ENCODE measurements at places on chromosomes 7 and 10.

- no peak for DNase-seq
Measured at GRCh38 chr10:124601431-124602120, 140.0 kb downstream of the LHPP start.

DNA sequence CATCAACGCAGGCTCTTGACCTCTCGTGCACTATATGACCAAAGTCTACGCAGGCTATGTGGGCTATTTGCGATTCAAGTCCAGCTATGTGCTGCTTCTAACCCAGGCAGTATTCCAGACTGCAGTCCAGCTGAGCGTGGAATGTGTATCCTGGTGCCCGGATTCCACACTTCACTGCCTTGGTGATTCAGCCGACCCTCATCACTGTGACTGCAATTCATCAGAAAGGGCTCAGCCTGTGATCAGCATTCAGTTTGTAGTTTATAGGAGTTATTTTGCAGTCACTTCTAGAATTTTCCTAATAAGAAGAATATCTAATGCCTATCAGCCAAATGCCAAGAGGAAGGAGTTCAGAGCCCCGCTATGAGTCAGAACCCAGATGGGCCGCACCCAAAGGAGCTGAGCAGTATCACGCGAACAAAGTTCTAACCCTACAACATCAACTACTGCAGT, 119.8 kb upstream of the LANCL2 start:
- no peak for DNase-seq

DNA sequence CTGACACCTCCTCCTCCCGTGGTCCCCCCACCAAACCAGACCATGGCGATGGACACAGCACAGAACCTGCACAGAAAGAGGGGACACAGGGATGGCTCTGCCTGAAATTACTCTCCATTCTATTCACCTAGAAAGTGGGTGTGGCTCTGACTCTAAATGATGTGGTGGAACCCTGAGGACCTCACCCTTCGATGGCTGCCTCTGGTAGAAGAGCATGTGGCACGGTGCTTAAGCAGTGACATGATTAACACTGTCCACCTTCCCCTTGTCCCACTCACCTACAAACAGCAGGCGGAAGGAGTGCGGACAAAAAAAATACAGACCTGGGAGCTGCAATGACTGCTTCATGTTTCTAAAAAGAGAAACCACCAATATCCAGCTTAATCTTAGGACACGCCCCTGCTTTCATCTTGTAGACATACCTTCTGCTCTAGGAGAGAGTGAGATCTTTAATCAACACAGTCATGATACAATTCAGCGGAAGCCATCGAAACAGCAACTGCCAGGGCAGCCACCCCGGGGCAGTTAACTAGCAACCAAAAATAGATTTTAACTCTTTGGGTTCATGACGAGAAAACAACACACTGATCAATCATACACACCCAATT, 11.4 kb downstream of the JCAD start:
- DNase-seq, result no peak

DNA sequence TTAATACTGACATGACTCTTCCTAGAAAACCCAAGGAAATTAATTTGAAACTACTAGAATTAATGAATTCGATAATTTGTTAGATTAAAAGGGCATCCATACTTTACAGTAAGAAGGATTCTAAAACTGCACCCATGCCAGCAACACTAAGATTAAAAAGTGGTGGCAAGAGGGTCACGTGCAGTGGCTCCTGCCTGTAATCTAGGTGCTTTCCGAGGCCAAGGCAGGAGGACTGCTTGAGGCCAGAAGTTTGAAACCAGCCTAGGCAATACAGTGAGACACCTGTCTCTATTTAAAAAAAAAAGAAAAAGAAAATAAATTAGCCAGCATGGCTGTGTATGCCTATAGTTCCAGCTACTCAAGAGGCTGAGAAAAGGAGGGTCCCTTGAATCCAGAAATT, 58.2 kb downstream of the SRPK2 start:
- DNase-seq, result no peak

- no peak for DNase-seq
Measured at GRCh38 chr7:37493123-37493522, 44.5 kb upstream of the ELMO1 start.

DNA sequence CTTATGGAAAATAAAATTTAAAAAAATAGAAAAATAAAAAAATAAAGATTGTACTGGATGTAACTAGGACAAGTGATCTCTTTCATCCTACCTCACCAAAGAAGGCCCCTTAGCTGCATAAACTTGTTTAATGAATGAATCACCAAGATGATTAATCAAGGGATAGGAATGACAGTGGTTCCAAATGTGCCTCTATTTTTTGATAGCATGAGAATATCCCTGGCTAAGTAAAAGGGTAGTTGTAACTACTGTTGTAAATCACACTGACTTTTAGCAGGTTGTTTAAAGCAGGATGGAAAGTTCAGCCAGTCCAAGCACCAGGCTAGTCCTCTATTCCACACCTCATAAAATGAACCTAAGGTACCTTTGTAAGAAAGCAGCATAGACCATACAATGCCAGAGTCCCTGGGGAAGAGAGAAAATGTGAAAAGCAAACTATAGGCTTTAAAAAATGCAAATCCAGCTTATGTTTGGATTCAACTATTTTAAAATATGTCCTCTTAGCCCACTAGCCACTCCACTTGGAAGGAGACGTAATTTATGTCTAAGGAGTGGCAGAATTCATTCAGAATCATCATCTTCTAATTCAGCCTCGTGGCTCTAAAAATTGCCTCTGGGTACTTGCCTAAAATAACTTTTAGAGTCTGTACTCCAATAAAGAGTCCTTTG, 126.8 kb downstream of the SKIDA1 start:
- no peak for DNase-seq

- no peak for DNase-seq
Measured at GRCh38 chr7:116554911-116555310, 30.1 kb downstream of the CAV1 start.

- no peak for DNase-seq
Measured at GRCh38 chr7:134690016-134690415, 43.4 kb downstream of the BPGM start.

DNA sequence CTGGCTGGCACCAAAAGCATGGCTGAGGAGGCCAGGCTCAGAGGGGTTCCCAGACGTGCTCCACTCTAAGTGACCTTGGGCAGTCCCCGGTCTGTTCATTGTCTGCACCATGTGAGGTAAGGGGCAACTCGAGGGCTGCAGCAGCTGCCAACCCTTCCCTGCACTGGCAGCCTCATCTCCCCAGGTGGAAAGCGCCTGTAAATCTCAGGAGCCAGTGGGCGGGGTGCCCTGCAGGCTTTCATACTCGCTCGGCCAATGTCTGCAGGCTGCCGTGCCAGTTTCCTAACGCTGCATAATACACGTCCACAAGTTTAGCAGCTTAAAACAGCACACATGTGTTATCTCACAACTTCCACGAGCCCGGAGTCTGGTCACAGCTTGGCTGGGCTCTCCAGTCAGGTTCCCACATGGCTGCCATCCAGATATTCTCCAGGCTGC, 12.6 kb upstream of the GDF10 start:
- no peak for DNase-seq

GRCh38 chr10:52615756-52616394, 156.7 kb downstream of the MBL2 start:
- DNase-seq, result no peak

GRCh38 chr10:27884185-27884641, 114.7 kb downstream of the ODAD2 start:
- no peak for DNase-seq

DNA sequence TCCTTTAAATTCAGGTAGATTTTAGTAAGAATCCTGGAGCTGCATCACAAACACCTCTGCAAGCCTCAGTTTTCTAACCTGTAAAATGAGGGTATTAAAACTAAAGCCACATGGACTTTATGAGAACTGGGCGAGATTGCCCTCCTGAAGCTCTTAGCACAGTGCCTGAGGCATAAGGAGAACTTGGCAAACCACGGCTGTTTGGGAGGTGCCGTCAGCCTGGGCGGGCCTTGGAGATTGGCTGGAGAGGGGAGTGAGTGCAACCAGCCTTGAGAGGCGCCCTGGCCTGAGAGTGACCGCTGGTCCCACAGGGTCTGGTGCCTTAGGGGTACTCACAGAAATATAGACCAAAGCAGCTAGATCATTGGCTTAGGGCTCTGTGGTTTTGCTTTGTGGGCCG, 5.4 kb upstream of the TNS3 start:
- DNase-seq, result no peak

DNA sequence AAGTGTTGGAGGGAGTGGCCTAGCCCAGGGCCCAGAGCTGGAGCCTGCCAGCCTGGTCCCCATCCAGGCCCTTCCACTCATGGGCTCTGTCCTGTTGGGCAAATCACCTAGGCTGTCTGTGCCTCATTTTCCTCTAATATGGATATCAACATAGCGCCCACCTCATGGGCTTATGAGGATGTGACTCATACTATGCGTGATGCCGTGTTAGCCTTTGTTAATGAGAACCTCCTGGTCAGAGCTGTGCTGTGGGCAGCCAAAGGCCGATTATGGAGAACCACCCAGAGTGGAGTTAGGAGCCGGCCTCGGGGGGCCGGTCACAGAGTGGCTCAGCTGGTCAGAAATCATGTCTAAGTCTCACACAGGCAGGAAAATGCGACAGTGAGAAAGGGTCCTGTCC, 306.4 kb downstream of the PAXIP1 start:
- no peak for DNase-seq

DNA sequence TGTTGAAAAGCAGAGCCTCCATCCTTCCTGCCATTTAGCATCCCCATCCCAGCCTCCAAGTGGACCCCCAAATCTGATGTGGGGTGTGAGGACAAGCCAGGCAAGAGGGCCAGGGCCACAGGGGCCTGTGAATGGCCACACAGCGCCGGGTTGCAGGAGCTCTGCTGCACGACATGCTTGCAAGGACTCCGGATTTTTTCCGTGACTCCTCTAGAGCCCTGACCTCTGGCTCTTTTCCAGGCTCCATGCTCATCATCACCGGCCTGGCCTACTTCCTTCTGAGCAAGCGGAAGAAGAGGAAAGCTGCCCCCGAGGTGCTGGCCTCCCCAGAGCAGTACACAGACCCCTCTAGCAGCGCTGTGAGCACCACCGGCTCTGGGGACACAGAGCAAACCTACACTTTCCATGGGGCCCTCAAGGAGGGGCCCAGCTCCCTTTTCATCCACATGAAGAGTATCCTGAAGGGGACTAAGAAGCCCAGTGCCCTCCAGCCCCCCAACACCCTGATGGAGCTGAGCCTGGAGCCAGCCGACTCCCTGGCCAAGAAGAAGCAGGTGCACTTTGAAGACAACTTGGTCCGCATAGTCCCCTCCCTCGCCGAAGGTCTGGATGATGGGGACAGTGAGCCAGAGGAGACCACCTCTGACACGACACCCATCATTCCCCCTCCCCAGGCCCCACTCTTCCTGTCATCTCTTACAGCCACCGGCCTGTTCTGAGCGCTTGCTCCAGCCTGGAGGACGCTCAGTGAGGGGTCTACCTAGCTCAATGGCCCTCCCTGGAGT, 23.5 kb downstream of the TMEM72 start:
- DNase-seq, result no peak

GRCh38 chr10:105468759-105469158, 827.7 kb downstream of the SORCS3 start:
- no peak for DNase-seq

- DNase-seq, result no peak
Measured at GRCh38 chr7:64045301-64046040, at the start of gene ZNF727. Gene ZNF727 (plus strand): TSS chr7:64045434. CDS start chr7:64045622, 188 bp downstream.

DNA sequence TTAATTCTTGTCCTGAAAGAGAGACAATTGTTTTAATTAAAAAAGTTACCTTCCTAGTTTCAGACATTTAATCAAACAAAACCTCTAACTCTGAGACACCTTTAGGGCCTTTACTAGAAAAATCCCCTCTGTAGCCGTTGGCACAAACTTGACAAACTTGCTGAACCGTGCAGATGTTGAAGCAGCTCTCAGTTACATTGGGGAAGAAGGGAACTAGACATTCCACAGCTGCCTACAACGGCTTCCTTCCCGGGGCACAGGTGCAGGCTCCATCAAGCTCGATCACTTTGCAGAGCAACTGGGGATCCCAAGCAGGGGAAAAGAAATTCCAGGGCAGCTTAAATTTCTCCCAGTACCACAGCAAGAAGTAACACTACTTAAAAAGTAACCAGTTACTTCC, 141.3 kb downstream of the SKAP2 start:
- DNase-seq, result no peak

- DNase-seq, result peak; percentile 70
Measured at GRCh38 chr10:3239066-3239919, 66.7 kb upstream of the PITRM1 start.

DNA sequence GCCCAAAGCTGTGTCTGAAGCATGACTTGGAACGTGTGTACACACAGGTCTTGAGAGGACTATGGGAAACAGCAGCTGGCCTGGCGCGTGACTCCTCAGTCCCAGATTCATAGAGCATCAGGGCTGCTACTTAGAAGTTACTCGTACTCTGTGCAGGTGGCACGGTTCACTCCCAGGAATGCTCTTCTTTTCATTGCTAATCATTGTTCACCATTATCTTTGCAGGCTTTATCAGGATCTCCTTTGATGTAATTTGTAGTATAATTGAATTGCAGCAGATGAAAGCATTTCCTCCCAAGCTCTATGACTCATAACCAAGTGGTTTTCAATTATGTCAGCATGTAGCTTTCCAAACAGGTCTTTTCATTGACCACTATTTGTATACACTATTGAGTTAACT, 938.9 kb downstream of the NRG3 start:
- no peak for DNase-seq

DNA sequence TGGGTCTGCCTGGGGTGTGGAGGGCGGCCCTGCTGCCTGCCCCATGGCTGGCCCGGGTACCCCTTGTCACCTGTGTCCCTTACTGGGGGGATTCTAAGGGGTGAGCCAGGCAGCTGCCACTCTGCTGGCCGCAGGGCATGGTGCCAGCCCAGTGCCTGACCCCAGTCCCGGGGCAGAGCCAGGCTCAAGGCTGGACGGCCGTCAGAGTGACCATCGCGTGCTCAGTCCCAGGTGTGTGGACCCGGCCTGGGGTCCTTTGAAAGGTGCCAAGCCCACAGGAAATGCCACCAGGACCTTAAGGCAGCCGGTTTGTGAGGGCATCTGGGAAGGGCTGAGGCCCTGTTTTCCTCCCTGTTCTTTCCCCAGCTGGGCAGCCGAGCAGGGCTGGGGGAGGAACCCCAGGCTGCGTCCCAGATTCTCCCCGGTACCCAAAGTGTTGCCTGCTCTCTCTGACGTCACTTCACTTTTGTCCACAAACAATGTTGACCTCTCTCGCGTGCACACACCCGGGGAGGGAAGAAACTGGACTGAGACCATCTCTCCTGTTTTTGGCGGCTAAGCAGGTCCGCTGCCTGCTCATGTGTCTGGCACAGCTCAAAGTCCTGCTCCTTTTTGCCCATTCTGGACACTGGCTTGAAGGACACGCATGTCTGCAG, 37.6 kb downstream of the PAPOLB start:
- no peak for DNase-seq

DNA sequence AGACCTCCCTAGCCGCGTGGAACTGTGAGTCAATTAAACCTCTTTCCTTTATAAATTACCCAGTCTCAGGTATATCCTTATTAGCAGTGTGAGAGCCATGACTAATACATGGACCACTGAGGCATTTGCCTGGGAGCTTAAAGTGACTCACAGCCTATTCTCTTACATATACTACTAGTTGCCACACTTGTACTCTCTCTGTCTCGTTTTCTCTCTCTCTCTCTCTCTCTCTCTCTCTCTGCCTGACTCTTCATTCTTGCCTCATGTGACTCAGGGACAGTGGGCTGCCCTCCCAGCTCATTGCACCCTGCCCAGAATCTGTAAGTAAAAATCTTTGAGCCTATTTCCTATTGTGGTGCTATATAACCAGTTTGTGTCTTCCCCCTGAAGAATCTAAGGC, 238.5 kb upstream of the MAGI2 start:
- DNase-seq, result no peak
